ENCODE measurements at places on chromosomes 6 and 20.
A peak's percentile ranks its signal among the peaks of the same experiment; 100 is the strongest.

DNA sequence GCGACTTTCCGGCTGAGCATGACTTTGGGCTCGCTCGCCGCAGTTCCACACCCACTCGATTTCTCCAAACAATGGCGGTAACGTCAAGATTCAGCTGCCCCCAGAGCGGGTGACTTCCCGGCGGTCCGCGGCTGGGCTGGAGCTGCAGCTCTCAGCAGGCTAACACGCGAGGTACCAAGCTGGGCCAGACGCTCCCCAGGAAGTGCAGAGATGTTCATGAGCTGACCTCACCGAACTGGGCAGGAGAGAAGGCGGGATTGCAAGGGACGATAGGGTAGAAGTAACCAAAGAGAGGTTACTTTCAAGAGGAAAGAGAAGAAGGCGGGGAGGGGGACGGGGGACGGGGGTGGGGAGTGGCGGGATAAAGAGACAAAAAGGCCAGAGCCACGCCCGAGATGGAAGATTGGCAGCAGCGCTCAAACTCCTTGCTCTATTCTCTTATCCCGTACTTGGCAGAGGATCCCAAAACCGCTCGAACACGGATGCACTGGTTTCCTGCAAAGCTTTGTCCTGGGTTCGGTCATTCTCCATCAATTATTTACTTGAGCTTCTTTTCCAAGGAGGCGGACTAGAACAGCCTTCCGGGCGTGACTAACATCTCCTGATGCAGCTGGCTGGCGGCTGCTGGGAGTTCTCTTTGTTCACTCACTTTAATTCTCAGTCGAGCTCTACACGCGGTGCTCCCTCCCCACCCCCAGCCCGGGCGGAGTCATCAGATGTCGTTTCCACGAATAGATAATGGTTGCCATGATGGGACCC, at the start of gene MTCL3:
Gene MTCL3 (minus strand): TSS at position 626 of the 759 bp plus-strand sequence.
- DNase-seq = no peak

DNA sequence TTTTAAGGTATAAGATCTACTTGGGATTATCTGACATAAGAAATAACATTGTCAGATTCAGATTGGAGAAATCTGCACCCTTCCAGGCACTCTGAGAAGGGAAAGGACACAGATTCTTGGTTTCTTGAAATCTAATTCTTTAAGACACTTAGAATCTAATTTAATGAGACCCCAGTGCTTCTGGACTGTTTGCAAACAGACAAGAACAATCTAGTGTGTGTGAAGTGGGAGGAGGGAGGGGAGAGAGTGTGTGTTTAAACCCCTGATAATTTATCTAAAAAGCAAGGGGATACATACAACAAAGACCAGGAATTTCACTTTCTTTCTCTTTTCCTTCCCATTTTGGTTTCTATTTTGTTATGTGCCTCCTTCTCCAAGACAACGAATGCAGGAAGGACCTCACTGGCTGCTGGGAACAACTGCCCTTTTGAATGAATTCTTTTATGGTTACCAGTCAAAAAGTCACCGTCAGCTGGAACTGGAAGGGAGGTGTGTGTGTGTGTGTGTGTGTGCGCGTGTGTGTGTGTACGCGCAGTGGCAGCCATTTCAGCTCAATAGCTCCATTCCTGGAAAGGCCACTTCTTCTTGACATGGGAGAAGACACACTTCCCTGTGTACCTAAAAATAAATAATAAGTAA, 129.4 kb downstream of the BCAS1 start:
- DNase-seq = peak; percentile 82

- no peak for DNase-seq
Measured at GRCh38 chr20:43914311-43915210, at the start of gene TOX2. TOX2 (plus strand) TSS chr20:43914852; CDS start chr20:43914892, 40 bp downstream.

GRCh38 chr20:57996936-57997890, 231.2 kb downstream of the ANKRD60 start:
- peak; percentile 68 for DNase-seq

DNA sequence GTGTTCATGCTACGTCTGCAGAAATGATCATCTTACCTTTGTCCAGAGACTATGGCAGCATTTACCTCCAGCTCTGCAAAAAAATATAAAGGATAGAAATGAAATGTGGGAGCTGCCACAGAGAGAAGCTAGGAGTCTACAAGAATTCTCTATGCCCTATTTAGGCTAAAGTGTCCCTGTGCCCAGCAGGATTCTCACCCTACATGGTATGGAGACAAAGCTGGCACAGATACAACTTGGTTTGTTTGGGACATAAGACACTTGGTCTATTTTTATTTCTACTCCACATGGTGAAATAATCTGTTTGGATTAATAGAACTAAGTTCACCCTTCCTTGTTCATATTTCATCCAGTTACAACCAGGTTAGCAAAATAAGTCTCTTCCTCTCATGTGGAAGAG, 28.4 kb downstream of the TP53INP2 start:
- DNase-seq = no peak

All from COLO829 (cell line).